ENCODE measurements at places on chromosomes 12 and 14.

DNA sequence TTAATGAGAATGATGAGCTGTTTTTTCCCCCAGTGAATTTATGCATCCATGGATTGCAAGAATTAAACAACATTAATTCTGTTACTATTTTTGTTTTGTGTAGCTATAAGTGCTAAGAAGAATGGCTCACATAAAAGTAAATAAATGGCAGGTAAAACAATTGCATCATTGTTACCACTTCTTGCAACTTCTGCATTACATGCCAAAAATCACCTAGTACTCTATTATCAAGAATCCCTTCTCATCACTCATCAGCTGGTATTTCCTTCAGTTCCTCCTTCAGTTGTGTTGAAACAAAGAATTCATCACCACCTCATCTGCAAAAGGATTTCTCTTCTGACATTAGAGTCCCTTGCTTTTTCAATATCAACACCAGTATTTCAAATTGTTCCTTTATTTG, 773 bp downstream of the A2M start:
- DNase-seq, result no peak

- DNase-seq, result no peak
Measured at GRCh38 chr14:88516861-88517357, 37.9 kb downstream of the PTPN21 start.

DNA sequence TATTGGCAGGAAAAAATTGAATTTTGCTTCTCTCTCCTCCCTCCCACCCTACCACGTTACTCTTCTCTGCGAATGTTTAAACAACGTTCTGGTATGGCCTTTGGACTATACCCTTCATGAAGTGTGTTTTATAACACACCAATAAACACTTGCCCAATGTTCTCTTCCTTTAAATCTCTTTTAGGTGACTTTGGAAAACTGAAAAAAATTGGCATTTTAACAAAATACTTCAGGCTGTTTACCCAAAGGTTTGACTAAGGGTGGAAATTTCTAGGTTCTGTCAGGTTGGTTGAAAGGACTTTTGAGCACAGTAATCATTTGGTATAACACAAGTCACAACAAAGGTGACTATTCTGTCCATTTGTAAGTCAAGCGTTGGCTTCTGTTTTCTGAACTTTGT, 446.8 kb downstream of the AEBP2 start:
- no peak for DNase-seq

DNA sequence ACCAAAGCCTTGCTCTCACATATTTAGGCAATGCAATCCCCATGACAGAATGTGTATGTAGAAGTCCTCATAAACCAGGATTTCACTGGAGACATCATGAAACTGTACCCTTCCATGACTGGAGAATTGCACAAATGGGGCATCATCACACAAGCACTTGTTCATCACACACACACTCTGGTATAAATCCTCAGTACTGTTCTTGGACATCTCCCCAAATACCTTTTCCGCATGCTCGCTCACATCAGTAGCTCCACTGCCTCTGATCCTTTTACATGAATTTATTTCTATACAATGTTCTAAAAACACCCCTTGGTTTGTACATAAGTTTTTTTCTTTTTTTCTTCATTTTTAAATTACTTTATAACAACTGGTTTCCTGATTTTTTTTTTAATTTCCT, 3.3 kb upstream of the ING4 start:
- DNase-seq, result peak; percentile 57

DNA sequence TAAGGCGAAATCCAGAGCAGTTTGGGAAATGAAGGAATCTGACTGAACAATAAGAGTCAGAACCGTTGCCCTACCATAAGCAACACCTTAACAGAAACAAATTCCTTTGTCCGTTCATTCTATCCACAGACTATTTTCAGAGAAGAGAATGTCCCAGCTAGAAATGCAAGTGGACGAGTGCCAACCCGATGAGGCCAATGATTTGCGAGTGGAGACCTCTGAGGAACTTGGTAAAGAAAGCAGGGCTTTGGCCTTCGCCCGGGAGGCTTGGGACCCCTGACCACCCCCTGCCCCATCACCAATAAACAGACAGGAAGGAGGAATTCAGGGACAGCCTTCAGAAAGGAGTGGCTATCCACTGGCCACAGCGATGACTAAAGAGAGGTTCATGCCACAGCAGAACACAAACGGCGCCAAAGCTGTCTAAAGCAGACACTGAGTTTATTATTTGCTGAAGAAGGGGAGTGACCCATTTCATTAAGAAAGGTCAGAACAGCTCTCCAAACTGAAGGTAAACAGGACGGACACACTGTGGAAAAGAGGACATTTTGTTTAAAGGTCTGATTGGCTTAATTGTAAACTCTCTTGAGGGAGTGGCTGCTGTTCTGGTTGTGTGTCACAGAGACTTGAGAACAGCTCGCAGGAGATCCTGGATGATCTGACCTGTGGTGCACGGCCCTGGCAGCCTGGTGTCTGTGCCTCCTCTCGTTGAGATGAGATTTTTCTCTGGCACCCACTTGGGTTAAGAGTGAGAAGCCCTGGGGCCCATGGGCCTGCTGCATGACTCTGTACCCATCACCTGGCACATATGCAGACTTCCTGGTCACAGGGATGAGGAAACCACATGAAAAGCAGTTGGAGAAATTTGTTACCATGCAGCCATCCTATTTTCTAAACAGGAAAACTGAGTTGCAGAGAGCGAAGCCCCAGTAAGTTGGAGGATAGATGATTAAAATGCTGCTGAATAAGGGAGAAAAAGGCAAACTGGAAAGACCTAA, 142.0 kb upstream of the PZP start:
- peak; percentile 23 for DNase-seq

DNA sequence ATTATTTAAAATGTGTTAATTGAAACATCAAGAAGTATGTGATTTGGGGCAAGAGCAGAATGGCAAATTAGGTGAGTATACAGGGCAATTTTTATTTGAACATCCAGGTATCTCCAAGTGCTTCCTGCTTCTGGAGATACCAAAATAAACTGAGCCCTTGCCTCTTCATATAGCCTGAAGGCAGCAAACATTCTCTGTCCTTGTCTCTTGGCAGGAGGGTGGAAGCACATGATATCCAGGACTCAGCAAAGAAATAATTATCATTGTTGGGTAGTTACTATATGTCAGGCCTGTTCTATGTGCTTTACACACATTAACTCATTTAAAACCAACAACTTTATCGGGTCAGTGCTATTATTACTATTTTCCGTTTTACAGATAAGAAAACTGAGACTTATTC, 12.5 kb downstream of the LIN7A start:
- no peak for DNase-seq

GRCh38 chr14:25004389-25004809, 45.5 kb downstream of the STXBP6 start:
- DNase-seq, result no peak

DNA sequence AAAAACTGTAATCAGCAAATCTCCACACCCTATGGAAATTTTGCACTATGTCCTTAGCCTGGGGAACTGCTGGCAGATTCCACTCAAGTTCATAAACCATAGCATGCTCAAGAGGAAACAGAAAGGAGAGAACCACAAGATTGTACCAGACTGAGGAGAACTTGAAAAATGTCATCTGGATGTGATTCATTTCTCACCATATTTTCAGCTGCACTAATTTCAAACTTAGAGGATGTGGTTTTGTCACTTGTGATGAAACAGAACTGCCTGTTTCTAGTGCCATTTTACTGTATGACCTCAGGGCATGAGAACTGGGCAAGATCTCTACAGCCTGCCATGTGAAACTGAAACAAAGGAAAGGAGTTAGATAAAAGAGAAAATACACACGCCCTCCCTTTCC, 1493.1 kb upstream of the FLRT2 start:
- DNase-seq, result peak; percentile 3

DNA sequence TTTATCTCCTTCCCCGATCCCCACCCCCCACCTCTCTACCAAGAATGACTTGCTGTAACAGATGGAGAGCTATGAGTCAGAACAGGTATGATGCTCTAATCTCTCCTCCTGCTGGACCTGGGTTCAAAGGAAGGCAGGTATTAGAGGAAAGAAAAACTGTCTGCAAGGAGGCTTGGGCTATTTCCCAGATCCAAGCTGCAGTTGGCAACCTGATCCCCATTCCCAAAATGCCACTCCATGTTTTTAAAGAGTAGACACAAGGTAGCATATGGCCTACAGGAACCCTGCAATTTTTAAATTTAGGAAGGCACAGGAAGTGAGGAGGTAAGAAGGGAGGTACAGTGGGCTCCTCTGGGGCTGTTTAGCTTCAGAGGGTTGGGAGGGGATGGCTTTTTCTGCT, 33.0 kb downstream of the SRRM4 start:
- no peak for DNase-seq

- DNase-seq, result no peak
Measured at GRCh38 chr14:50647282-50647681, 20.8 kb downstream of the SAV1 start.

GRCh38 chr12:6752167-6752920, 597 bp downstream of the MLF2 start:
- DNase-seq, result peak; percentile 29

DNA sequence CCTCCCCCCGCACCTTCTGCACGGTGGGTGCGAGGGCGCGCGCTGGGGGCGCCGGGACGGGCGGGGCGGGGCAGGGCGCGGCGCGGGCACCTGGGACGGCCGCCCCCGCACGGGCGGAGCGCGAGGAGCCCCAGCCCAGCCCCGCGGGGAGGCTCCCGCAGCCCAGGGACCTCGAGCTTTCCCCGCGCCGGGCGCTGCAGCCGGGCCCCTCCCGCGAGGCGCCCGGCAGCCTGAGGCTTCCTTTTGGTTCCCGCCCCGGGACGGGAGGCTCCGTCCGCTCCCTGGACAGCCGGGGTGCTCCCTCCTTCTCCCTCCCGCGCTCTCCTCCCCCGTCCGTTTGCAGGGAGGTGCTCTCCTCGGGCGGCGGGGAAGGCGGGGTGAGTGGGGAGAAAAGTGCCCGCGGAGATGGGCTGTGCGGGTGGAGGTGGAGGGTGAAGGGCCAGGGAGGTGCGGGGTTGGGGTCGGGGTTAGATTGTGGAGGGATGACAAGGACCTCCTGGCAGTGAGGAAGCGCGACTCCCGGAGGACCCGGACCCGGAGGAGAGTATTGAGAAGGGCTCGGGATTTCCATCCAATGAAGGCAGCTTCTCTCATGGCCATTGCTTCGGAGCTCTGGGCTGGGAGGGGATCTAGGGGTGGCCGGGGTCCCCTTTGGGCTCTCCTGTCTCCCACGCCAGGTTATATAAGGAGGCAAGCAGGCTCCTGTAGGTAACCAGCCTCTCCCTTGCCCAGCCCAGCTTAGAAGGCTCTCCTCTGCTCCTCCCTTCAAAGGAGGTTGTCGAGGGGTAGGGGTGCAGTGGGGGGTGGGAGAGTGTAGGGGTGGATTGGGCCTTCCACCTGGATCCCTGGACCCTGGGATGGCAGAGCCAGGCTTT, 645 bp downstream of the JDP2 start:
- DNase-seq, result no peak

GRCh38 chr12:2386566-2386965, 333.8 kb downstream of the CACNA1C start:
- no peak for DNase-seq

GRCh38 chr14:93430315-93431035, at the start of gene UNC79:
UNC79 (plus strand) TSS chr14:93430939; CDS start chr14:93431030, 91 bp downstream.
- peak; percentile 16 for DNase-seq

DNA sequence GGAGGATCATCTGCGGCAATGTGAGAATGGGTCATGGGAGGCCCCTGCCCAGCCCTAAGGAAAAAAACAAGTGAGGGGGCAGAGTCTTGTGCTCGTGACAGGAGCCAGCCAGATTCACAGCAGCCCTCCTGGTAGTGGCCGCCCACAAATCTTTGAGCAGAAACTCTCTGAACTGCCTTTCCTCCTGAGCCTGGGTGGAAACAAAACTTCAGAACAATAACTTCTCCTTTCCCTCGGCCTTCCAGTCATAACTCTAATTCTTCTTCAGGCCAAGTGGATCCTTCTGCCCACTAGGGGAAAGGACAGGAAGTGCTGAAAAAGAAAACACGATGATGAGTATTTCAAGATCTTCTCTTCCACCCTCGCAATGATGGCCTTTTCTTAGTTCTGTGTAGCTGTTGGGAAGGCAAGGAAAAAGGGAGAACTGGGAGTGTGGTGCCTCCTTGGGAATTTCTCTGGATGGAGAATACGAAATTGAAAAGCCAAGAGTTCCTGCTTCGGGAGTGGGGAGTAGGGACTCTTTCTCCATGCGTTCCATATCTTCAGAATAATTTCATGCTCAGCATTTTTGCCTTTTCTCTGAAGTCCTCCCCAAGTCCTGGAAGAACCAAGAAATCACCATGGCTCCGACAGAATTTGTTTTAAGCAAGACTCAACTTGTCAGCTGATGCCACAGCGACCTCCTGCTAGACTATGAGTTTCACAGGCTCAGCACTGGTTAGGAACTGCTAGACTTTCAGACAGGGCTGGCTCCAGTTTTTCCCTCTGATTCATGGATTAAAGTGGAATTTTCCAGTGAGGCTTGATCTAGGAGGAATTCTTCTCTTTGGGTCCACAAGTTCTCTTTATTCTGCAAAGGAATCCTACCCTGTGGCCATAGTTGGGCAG, 188.9 kb downstream of the CAND1 start:
- DNase-seq, result no peak

DNA sequence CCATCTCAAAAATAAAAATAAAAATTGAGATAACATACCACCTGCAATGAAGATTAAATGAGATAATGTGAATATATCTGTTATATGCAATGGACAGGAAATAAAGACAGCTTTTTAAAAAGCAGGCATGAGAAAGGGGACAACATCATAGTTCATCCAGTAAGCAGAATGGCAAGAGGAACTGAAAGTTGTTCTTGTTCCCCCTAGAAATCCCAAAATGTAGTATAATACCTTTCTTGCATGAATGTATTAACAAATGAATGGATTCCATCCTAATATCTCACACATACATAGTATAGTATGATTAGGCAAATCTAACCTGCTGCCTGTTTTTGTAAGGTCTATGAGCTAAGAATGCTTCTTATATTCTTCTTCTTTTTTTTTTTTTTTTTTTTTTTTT, 31.4 kb downstream of the FGD6 start:
- DNase-seq, result no peak

GRCh38 chr14:79270361-79270760, 940.9 kb downstream of the DIO2 start:
- DNase-seq, result no peak

DNA sequence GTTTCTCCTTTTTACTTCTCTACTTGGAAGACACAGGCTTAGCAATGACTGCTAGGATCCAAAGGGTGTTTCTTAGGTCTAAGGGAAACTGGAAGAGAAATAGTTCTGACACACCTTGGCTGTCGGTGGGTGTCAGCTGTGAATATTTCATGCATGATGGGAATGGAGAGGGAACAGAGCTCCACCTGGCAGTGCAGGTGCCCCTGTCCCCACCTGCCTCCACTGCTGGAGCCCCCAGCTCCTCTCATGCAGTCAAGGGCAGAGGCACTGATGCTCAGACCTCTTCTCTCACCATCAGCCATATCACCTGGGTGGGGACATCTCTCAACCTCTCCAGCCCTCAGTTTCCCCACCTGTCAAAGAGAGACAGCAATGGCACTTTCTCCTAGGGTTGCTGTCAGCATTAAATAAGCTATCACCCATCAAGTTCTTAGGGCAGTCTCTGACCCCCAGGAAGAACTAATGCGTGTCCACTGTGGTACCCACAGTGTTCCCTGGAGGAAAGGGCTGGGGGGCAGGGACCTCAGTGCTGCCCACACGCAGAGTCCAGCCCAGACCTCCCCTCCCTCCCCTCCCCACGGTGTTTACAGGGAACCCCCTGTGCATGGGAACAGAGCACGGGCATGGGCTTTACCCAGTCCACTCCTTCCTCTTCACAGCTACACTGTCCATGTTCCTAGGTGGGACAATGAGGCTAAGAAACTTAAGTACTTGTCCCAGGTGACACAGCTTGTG, 69.1 kb downstream of the C14orf132 start:
- DNase-seq, result no peak
